ENCODE measurements at places on chromosomes 2 and 18. TPM values are rescaled to one million over a fixed set of nuclear protein-coding genes. Genes with fewer than 3 reads are reported as not detected.

Gene NCKAP5
- 0.09 TPM for total RNA-seq

Gene CCDC142
- total RNA-seq, result 12.8 TPM

Gene PCARE
- not detected for total RNA-seq

Gene DPYSL5
- total RNA-seq, result not detected

Gene C18orf54
- 4.3 TPM for total RNA-seq

Gene ACTR2
- total RNA-seq, result 120 TPM

Gene RBM44
- 0.86 TPM for total RNA-seq

Gene PROKR1
- not detected for total RNA-seq

Gene OTOS
- total RNA-seq, result not detected

Gene GAREM1
- 0.17 TPM for total RNA-seq

Gene CD302
- 13.1 TPM for total RNA-seq

Gene MROH2A
- not detected for total RNA-seq

Gene ABCB11
- not detected for total RNA-seq

Gene CD8B2
- not detected for total RNA-seq

Gene NXPH2
- not detected for total RNA-seq

Gene FAM161A
- total RNA-seq, result 1.3 TPM

Gene ACKR3
- total RNA-seq, result 6.4 TPM

Gene SCG2
- total RNA-seq, result under 0.01 TPM

Gene SLC40A1
- 153 TPM for total RNA-seq

Gene POMC
- 0.54 TPM for total RNA-seq

Gene MAPK4
- total RNA-seq, result not detected

Gene ALLC
- not detected for total RNA-seq

Gene PSTPIP2
- 0.95 TPM for total RNA-seq

Gene EHBP1
- total RNA-seq, result 22.9 TPM

Gene TXNDC2
- not detected for total RNA-seq

Gene C2orf92
- 2.3 TPM for total RNA-seq

Gene PRKCE
- 18.0 TPM for total RNA-seq

Gene TUBA3D
- total RNA-seq, result not detected

Gene RTKN
- 20.2 TPM for total RNA-seq

Gene UGT1A5
- not detected for total RNA-seq

Gene WNT10A
- not detected for total RNA-seq

Gene LIMS3
- 17.3 TPM for total RNA-seq

Gene SULT1C2
- under 0.01 TPM for total RNA-seq
